Stimulated activated CD4-positive, alpha-beta T cell treated with anti-CD3 and anti-CD28 coated beads, Interleukin-12 subunit alpha, Interleukin-12 subunit beta, amount 100 ng/mL, for 48 hours (primary cell): ENCODE measurements at places on chromosomes 2 and 18.

- DNase-seq = no peak
Observed at GRCh38 chr2:161998857-161999256, 75.2 kb downstream of the DPP4 start.

- no peak for DNase-seq
Observed at GRCh38 chr2:129396980-129397599, 582.4 kb upstream of the RAB6C start.

DNA sequence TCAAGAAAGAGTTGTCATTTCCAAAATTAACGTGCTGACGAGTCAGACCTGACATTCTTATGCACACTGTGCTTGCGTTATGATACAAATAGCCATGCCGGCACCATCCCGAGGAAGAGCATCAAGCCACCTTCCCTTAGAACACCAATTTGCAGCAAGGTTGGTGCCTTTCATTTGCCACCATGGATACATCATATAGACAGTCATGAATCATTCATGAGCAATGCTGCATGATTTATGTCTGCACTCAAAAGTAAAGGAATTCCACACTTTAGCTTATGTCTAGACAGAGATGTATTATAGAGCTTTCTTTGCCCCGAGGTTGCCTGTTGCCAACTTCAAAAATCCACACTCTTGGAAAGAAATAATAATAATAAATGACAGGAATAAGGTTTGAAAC is 166.9 kb downstream of the VWC2L start:
- no peak for DNase-seq

DNA sequence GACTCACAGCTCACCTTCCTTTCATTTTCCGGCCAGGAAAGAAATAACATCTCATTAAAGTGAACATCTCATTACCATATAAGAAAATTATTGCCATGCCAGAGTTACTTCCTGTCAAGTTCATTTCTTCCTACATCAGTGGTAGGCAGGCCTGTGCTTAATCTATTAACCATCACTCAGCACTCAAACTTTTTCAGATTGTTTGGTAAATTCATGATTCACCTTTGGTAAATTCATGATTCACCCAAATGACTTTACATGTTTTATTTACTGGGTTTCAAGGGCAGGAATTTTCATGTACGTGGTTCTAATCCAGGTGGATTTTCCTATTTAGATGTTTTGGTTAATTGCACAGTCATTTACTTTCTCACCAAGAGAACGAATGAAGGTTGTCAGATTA is 116.5 kb downstream of the CSRNP3 start:
- DNase-seq = no peak

GRCh38 chr18:22778996-22779395 is 154.1 kb upstream of the RBBP8 start:
- DNase-seq = no peak

- no peak for DNase-seq
Observed at GRCh38 chr18:35345460-35345921, 1.3 kb upstream of the ZNF24 start.

DNA sequence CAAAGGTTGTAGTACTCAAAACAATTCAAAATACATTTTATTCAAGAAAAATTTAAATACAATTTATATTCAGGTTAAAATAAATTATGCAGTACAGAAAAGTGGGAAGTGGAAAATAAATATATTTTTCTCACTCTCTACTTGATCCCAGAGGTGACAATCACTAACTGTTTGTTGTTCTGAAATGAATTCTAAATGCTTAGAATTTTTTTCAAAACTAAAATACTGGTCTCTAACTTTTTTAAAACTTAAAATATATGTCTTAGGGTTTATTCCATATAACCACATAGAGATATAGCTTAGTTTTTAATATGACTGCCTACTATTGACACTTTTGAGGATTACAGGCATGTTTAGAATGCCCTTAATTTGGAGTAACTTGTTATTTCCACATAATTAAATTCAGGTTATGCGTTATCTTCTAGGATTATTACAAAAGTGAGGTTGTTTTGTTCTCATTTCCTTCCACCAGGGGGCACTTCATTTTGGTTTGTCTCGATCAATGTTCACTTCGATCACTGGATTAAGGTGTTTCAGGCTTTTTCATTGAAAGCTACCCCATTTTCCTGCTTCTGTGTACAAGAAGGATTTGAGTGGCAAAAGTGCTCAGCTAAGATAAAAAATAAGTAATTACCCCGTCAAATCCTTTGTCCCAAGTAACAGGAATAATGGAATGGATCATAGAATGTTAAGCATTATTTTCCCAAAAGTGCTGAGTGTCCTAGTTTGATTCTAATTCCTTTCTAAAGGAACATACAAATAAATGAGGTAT is 27.1 kb upstream of the TFPI start:
- no peak for DNase-seq

DNA sequence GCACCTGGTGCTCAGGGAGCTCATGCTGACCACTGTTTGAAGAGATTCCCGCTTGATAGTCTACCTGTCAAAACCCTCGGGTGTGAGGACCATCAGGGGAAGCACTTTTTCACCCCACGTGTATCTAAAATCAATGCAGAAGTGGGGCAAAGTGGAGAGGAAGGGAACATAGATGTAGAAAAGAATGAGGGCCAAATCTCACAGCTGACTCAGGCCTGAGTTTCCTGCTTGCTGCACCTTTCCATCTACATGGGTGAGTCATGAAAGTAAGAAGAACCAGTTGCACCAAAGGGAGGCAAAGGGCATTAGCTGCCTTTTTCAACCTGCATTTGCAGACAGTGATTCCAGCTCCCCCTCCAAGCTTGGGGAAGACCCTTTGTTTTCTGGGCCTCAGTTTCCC is 100.2 kb upstream of the MYCN start:
- no peak for DNase-seq
